ENCODE measurements at places on chromosomes 16 and 17.
A peak's percentile ranks its signal among the peaks of the same experiment; 100 is the strongest.

DNA sequence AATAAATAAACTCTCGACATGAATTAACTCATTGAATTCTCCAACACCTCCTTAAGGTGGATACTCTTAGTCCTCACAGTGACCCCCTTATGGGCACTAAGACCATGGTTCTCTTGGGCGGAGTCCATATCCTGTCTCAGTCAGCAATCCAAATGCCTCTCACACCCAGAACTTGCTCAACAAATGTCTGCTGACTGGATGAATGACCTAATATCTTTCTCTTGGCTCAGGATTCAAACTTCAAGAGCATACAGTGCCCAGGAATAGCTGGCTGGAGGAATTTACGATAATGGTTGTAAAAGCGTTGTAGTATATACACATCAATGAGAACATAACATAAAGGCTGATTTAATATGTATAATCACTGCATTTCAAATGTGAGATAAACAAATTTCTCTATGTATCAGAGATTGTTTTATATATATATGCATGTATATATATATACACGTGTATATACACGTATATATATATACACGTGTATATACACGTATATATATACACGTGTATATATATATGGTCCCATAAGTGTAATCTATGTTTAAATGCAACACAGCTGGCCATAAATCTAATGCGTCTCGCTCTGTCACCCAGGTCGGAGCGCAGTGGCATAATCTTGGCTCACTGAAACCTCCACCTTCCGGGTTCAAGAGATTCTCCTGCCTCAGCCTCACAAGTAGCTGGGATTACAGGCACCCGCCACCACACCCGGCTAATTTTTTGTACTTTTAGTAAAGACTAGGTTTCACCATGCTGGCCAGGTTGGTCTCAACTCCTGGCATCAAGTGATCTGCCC is 6.5 kb upstream of the UBB start:
- DNase-seq, result no peak

DNA sequence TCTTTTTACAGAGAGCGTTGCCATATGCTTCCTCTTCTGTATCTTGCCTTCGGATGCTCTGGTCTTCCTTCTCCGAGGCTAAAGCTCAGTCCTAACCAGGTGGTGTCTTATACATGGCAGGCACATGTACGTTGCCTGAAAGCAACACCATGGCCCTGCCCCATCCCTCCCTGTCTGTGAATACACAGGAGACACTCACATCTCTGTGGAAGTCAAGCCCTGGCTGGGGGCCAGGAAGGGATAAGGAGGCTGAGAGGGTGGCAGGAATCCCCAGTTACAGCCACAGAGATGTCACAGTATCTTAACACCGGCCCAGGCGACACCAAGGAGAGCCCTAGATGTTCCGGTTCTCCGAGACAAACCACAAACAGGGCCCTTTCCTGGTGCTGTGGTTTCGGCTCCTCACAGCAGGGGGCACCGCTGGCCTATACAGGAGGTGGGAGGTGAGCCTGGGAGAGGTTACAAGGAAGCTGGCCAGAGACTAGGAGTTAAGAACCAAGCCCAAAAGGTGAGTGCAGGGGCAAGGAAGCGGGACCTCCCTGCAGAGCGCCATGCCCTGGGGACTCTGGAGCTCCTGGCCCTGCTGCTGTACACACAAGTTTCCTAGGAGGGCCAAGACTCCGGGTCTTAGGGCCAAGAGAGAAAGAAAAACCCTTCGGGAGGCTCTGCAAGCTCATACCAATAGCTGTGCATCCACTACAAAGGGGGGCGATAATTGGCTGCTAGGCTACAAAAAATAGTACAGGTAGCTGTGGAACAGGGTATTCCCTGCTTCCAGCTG is 41.7 kb downstream of the SRL start:
- DNase-seq, result peak; percentile 27

DNA sequence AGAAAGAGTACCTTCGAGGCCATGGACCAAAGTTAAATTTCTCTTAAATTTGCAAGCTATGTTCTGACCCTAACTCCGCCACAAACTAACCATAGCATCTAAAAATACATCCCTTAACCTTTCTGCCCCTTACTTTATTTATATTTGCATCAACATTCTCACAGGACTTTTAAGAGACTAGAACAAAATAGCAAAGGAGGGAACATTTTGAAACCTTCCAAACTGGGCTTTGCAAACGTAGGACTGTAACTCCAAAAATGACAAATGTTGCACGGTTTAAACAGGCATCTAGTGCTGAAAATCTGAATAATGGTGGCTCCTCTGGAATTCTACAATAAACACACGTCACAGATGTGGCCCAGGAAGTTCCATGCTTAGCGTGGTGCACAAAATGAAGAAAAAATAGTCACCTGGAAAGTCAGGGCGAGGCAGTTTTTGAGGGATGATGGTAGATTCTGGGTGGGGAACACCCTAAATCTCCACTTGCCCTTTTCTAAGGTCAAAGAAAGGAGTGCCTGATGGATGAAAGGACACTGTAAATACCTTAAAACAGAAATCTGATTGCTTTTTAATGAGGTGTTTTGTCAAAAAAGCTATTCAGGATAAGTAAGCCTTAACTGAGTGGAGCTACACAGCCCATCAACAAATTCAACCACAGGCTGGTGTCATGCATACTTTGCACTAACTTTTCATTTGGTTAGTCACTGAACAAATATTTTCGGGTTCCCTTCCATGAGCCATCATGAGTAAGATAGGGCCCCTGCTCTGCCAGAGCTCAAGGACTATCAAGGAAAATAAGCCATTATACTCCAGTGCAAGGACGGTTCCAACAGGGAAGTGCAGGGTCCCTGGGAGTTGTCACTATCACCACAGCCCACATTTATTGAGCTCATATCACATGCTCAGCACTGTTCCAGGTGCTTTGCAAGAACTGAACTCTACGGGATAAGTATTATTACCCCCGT is 21.2 kb downstream of the ARHGAP17 start:
- no peak for DNase-seq

DNA sequence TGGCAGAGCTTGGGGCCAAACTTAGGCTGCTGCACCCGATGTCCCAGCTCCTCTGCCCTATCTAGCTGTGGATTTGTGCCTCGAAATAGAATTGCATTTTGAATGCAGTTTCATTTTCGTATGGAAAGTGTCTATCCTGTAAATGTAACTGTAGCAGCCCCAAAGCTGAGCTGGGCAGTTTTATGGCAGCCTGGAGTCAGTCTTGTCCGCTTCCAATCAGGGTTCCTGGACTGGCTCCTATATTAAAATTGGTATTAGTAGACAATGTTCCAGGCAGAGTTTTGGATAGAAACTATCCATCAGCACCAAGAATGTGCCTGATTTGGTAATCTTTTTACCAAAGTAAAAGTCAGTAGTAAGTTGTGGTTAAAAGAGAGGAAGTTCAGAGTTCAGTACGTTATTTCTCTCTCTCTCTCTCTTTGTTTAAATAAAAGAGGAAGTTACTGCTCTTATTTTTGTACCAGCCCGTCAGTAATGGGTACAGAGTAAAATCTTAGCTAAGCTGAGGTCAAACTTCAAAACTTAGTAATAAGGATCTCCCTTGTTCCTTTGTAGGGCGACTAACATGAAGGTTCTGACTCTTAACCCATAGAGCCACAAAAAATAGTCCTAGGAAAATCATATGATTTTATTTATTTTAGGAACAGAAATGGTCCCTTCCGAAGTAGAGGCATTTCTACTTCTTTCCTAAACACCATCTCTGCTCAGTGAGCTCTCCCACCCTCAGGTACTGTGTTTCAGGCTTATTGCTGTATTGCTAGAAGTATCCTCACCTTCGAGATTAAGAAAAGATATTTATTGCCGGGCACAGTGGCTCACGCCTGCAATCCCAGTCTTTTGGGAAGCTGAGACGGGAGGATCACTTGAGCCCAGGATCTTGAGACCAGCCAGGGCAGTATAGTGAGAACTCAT is 28.0 kb downstream of the PRKCB start:
- no peak for DNase-seq

GRCh38 chr16:13939821-13940220 is 19.9 kb downstream of the ERCC4 start:
- DNase-seq, result no peak

DNA sequence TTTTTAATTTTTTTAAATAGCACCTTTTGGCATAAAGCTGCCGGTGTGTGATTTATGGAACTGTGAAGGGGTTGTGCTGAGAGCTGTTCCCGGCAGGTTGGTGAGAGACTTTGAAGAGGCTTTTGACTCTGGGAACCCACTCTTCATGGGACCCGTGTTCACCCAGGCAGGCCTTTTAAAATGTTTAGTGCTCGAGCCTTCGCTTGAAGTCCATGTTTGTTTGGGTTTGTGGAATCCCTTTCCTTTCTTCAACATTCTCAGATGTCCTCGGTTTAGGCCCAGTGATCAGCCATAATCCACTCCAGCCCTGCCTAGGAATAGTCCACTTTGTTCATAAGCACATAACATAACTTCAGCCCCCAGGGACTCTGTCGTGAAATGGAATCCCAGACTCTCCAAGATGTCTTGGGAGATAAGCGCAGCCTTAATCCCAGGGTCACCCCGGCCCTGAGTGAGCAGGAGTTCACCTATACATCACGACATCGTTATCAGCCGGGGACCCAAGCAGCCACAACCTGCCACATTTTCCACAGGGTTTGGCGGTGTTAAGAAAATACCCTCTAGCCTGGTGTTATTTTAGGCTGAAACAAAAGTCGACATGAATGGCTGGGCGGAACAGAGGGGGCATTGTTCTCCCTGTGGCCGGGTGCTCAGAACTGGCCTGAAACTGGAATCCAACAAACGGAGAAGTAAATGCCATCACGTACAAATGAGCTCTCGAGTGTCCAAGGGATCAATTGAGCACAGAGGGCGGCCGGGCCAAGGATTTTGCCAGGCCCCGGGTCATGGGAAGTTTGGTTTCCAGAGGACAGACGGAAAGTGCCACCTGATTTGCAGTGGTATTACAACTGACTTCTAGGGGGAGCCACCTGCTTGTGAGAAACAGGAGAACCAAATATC is 145.7 kb upstream of the IRX3 start:
- no peak for DNase-seq

- DNase-seq, result no peak
Observed at GRCh38 chr16:140175-140857, 1.8 kb upstream of the NPRL3 start.

GRCh38 chr17:7846063-7846735 is 8.7 kb upstream of the TMEM88 start:
- no peak for DNase-seq

DNA sequence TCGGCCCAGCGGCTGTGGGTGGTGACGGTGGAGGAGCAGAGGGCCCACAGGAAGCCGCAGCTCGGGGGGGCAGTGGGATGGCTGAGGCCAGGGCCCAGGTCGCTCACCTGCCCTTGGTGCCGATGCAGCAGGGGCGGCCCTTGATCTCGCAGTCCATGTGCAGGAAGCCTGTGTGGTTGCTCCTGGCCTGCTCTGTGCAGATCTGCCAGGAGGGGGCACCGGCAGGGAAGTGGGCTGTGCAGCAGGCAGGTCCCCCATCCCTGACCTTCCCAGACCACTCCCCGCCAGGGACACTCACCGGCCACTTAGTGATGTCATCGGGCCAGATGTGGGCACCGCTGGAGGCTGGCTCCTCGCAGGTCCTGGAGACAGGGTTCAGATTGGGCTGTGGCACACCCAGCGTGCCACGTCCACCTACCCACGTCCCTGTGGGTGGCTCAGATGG is 6.2 kb downstream of the AANAT start:
- no peak for DNase-seq

GRCh38 chr17:73348018-73348828 is 36.4 kb upstream of the CDC42EP4 start:
- no peak for DNase-seq

DNA sequence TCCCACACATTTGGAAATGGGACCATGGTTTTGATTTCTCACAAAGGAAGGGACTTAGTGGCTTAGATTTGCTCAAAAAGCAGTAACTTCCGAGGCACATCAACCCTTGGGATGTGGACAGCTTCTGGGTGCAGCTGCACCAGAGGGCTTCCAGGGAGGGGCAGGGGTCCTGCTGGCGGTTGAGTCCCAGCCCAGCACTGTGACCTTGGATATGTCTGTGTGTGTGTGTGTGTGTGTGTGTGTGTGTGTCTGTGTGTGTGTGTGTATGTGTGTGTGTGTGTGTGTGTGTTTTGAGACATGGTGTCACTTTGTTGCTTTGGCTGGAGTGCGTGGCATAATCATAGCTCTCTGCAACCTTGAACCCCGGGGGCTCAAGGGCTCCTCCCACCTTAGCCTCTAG is 130.8 kb downstream of the CLEC16A start:
- DNase-seq, result no peak

DNA sequence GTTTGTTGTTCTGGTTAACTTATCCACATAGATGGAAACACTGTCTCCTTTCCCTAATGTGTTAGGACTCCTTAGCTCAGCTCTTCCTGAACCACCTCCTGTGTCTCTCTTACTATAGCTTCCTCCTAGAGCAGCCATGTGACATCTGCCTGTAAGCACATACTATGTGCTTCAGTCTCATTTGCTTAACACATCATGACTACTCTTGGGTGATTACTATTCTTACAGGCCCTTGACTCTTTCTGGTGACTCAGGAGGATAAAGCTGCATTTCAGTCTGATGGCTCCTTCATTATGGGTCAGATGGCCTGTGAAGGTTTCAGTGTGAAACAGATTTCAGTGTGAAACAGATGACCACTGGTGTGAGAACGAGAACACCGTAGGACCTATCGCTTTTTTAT is 320 bp upstream of the KRTAP4-2 start:
- no peak for DNase-seq

DNA sequence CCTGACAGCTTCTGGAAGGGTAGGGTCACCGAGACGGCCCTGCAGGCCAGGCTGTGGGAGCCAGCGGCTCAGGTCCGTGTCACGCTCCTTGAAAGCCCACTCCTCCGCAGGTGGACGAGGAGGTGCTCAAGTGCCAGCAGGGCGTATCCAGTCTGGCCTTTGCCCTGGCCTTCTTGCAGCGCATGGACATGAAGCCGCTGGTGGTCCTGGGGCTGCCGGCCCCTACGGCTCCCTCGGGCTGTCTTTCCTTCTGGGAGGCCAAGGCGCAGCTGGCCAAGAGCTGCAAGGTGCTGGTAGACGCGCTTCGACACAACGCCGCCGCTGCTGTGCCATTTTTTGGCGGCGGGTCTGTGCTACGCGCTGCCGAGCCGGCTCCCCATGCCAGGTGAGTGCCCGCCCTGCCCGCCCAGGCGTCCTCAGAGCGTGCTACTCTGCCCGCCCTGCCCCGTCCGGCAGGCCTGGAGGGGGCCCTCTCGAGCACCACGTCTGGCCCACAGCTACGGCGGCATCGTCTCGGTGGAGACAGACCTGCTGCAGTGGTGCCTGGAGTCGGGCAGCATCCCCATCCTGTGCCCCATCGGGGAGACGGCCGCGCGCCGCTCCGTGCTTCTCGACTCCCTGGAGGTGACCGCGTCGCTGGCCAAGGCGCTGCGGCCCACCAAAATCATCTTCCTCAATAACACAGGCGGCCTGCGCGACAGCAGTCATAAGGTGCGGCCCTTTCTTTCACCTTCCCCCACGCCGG is 1.3 kb downstream of the NAGS start:
- no peak for DNase-seq

DNA sequence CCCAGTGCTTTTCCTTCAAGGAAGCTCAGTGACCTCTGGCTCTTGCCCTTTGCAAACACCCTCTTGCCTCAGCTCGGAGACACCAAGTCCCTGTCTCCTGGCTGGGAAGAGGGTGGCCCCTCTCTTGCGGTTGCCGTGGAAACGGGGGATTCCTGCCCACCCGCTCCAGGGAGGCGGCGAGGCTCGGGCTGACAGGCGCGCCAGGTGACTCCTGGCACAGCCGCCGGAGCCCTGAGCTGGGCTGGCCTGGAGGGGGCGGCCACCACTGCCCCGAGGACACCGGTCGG is 71.4 kb downstream of the ABR start:
- DNase-seq, result no peak

Measured in HAP-1 (cell line).